Activated CD4-positive, CD25-positive, alpha-beta regulatory T cell (primary cell): ENCODE measurements at places on chromosomes 16 and 17.

GRCh38 chr16:5059386-5060072 is 6.2 kb downstream of the C16orf89 start:
- no peak for DNase-seq

DNA sequence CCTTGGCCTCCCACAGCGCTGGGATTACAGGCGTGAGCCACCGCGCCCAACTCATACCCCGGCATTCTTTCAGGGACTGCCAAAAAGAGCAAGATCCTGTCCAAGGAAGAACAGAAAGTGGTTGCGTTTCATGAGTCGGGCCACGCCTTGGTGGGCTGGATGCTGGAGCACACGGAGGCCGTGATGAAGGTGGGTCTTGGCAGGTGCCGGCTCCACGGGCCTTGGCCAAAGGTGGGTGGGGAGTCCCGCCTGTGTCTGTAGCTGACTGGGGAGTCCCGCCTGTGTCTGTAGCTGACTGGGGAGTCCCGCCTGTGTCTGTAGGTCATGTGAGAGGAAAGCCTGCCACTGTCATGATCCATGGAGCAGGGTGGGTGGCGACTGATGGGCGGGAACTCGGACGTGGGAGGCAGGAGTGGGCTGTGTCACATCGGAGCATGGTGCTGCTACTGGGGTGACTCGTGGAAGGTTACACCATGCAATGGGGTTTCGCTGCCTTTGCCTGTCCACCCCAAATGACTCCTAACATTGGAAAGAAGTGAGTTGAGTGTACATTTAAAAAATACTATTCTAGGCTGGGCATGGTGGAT is 10.0 kb upstream of the RPL13 start:
- no peak for DNase-seq

GRCh38 chr17:2292100-2292499 is 11.5 kb downstream of the SMG6 start:
- DNase-seq: no peak

DNA sequence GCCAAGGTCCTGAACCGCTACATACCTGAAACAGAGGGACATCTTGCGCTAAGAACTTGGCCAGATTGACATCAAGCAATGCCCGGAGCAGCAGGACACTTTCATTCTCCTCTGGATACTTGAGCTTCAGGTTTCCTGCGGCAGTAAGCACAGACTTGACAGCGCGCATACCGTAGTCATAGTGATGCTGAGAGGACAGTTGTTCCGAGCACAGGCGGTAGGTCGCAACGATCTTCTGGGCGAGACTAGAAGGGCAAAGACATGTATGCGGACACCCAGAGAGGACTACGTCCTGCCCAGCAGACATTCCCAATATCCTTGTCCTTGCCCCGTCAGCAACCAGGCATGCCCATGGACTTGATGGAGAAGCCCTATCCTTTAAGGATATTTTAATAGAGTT is 112.9 kb downstream of the DNAH3 start:
- no peak for DNase-seq

- no peak for DNase-seq
Observed at GRCh38 chr17:35256629-35257028, 13.8 kb downstream of the SLFN5 start.
